Stimulated activated CD4-positive, alpha-beta T cell treated with anti-CD3 and anti-CD28 coated beads, TNF-alpha, amount 100 ng/mL, for 24 hours (primary cell): ENCODE measurements at places on chromosomes 7 and 10.
A peak's percentile ranks its signal among the peaks of the same experiment; 100 is the strongest.

GRCh38 chr7:54946271-54946670, 72.5 kb upstream of the EGFR start:
- DNase-seq: no peak

DNA sequence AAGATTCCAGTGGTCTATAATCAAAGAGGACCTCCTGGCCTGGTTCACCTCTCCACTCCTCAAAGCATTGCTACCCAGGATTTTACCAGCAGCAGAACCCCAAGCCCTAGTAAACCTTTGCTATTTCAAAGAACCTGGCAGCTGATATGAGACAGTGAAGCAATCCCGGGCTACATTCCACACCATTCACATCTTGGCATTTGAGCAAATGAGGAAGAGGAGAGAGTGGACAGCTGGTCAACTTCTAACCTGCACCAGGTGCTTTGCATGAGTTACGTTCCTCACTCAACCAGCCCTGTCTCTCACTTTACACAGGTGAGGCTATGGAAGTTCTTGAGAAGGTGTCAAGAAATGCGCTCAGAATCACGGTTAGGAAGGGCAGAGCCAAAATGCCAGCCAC, 1.1 kb downstream of the CCDC3 start:
- no peak for DNase-seq

DNA sequence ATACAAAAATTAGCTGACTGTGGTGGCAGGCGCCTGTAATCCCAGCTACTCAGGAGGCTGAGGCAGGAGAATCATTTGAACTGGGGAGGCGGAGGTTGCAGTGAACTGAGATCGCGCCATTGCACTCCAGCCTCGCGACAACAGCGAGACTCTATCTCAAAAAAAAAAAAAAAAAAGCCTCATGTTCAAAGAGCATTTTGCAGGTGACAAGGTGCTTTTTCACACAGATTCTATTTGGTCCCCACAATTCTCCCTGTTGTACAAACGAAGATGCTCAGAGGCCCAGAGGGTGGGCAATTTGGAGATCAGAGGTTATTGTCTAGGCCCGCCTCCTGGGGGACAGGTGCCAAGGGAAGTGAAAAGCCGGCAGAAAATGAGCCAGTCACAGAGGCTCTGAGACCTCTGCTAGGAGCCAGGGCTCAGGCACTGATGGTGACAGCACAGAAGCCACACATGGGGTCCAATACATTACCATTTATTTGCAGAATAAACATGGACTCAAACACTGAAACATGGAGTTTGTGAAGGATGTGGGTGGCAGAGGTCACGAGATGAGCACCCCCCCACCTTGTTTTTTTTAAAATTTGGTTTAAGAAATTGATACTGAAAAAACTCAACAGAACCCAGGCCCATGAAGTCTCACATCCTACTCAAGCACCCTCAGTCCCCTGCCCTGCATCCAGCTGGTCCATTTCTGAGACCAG, 882 bp upstream of the GAL3ST4 start:
- no peak for DNase-seq

- no peak for DNase-seq
Measured at GRCh38 chr7:17680026-17680425, 260.3 kb downstream of the SNX13 start.

DNA sequence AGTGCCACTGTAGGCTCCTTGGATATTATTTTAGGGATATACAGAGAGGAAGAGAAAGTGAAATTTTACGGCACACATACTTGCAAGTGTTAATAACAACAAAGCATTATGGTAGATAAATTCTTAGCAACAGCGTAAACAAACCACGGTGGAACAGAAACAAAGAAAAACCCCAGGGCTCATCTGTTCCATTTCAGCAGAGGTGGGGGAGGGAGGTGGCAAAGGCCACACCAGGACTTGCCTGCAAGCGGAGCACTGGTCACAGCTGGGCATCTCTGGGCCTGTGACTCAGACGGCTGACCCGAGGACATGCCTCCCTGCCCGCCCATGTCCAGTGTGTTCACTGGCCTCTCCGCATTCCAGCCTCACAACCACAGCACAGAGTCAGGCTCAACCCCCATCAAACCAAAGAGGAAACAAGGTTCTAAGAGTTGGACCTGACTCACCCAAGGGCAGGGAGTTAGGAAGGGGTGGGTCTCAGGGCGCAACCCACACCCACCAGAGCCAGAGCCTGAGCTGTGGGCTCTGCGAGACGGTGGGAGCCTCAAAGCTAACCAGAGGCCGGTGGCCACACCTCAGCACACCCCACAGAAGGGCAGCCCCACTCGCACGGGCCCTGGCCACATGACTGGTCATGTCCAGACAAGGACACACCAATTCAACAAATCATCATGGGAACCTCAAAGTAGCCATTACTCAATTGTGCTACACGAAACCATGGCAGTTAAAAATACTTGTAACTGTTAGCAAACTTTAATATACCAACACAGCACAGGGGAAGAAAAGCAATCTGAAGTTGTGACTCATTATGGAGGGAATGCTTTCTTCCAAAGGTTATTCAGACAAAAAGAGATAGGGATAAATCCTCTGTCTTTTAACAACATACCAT, 10.7 kb downstream of the ESYT2 start:
- DNase-seq: peak; percentile 60

- DNase-seq: no peak
Measured at GRCh38 chr7:36971515-36972139, 247.3 kb upstream of the AOAH start.

DNA sequence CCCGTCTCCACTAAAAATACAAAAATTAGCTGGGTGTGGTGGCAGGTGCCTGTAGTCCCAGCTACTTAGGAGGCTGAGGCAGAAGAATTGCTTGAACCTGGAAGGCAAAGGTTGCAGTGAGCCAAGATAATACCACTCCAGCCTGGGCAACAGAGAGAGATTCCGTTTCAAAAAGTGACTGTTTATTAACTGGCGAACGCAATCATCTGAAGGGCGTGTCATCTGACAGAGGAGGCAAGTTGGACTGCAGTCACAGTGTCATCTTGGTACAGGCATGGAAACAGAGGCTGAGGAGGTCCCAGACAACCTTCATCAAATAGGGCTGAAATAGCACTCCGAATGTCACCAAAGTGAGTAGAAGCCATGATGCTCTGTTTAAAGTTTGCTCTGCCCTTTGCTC, 75.3 kb upstream of the NFE2L3 start:
- no peak for DNase-seq

DNA sequence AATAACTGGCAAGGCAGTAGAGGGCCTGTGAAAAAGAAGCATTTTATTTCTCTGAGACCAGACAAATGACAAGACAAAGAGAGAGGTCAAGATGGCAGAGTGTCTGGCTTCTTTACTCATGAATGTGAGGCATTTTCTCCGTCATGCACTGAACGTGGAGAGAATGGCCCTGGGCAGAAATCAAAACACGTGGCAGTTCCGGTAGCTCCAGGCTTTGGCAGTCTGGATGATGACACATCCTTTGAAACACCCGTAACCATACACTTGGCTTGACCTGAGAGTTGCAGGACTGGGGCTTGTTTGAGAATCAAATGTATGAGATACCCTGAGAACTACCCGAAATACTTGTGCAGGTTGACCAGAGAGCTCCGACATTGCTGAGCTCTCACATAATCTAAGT, 537.6 kb downstream of the ACTR3B start:
- no peak for DNase-seq

DNA sequence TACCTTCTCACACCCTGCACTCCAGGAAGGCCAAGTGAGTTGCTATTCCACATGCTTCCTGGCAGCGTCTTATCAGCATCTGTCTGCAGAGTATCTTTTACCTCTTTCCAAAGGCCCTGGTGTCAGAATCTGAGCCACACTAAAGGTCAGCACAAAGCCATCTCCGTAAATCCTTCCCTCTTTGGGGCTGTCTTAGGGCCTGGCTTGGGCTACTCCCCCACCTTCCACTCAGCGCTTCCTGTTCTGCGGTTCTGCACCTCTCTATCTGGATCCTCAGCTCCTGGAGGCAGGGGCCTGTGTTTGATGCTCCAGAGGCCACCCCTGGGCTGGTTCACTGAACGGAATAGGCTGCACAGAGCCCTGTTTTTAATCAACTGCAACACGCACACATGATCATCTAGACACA, 334.8 kb upstream of the GALNT17 start:
- DNase-seq: no peak

GRCh38 chr10:47339759-47340607, 8.2 kb upstream of the RBP3 start:
- no peak for DNase-seq

DNA sequence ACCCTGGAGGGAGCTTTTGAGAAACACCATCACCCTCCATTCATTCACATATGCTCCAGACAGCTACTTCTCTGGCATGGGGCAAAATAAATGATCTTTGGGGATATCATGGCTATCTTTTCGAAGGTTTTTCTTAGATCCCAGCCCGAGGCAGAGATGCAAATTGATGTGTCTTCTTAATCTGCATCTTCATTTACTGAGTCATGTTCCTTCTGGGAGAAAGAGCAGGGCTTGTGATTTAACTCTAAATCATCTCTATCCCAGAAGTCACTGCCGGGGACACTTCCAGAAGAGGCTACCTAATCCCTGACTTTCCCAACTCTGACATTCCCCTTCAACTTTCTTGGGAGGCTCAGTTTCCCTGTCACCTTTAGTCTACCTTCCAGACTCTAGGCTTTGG, 90.1 kb downstream of the SORCS3 start:
- DNase-seq: no peak

DNA sequence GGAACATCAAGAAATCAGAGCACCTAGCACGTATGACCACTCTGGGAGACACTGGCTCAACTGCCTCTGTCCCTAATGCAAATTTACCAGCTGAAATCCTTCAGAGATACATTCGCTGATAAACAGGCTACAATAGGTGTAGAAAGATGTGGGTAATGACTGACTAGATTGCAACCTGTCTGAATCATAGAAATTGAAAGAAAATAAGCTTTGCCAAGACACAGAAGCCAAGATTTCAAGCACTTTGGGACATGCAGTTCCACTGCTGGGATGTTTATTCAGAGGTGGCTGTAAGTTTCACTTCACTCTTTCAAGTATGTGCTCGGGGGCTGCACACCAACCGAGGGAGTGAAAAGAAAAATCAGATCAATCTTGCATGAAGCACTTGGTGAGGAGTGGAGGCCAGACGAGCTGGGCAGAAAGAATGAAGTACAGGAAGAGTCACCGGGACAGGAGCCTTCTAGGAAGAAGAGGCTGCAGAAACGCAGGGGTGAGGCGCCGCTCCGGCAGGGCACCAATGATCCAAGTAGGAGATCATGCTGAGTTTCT, 276.7 kb downstream of the PARD3 start:
- DNase-seq: no peak

- no peak for DNase-seq
Measured at GRCh38 chr7:128917122-128917521, 6.6 kb upstream of the KCP start.

- DNase-seq: no peak
Measured at GRCh38 chr7:94050046-94050445, 45.9 kb upstream of the BET1 start.

- DNase-seq: no peak
Measured at GRCh38 chr7:115005953-115006352, 84.1 kb downstream of the MDFIC start.
